Aortic smooth muscle cell (primary cell): ENCODE measurements at places on chromosomes 16 and 17. TPM values are rescaled to one million over a fixed set of nuclear protein-coding genes. Genes with fewer than 3 reads are reported as not detected.

The PIK3R5 gene
- 0.26 TPM in 1 of 2 replicates, not detected in the other for total RNA-seq

The COG8 gene
- total RNA-seq: 27.3 and 28.1 TPM in 2 replicates

The SLC2A4 gene
- total RNA-seq: 0.13 and 0.19 TPM in 2 replicates

The HASPIN gene
- total RNA-seq: 2.7 and 3.8 TPM in 2 replicates

The SLC22A31 gene
- 0.13 and 0.25 TPM in 2 replicates for total RNA-seq

The COL1A1 gene
- 275 and 507 TPM in 2 replicates for total RNA-seq

The MEOX1 gene
- not detected in 2 replicates for total RNA-seq

The GJC1 gene
- 17.8 and 19.0 TPM in 2 replicates for total RNA-seq

The GAS2L2 gene
- not detected in 2 replicates for total RNA-seq

The SLC16A11 gene
- total RNA-seq: not detected in 2 replicates

The CACNG5 gene
- total RNA-seq: not detected in 2 replicates

The VTN gene
- total RNA-seq: 0.12 and 0.53 TPM in 2 replicates

The TNFRSF13B gene
- not detected in 2 replicates for total RNA-seq

The SCGB1C2 gene
- total RNA-seq: not detected in 2 replicates

The ANKFY1 gene
- total RNA-seq: 38.8 and 48.1 TPM in 2 replicates

The CUEDC1 gene
- total RNA-seq: 11.9 and 14.4 TPM in 2 replicates

The WDR59 gene
- 10.7 and 14.1 TPM in 2 replicates for total RNA-seq

The SCPEP1 gene
- 54.6 and 75.9 TPM in 2 replicates for total RNA-seq

The KATNIP gene
- total RNA-seq: 26.4 and 26.7 TPM in 2 replicates

The TMEM220 gene
- total RNA-seq: 3.6 and 5.1 TPM in 2 replicates

The RPRML gene
- total RNA-seq: not detected in 2 replicates

The NHERF2 gene
- total RNA-seq: 98.1 and 182 TPM in 2 replicates

The TBC1D26 gene
- not detected in 2 replicates for total RNA-seq

The MPV17L gene
- 0.44 and 0.53 TPM in 2 replicates for total RNA-seq

The LGALS9 gene
- total RNA-seq: 3.0 and 3.2 TPM in 2 replicates

The KRTAP2-2 gene
- not detected in 2 replicates for total RNA-seq

The WNK4 gene
- 0.06 TPM in 1 of 2 replicates, not detected in the other for total RNA-seq

The GPR179 gene
- under 0.01 TPM in 1 of 2 replicates, not detected in the other for total RNA-seq

The PYY gene
- total RNA-seq: not detected in 2 replicates

The TVP23C gene
- 19.9 and 31.6 TPM in 2 replicates for total RNA-seq

The PRAC2 gene
- total RNA-seq: not detected in 2 replicates

The SEC14L5 gene
- 0.13 and 0.19 TPM in 2 replicates for total RNA-seq

The GDE1 gene
- 66.7 and 67.8 TPM in 2 replicates for total RNA-seq

The GNAO1 gene
- total RNA-seq: not detected in 2 replicates

The KRT33B gene
- total RNA-seq: not detected in 2 replicates

The CHST5 gene
- 0.13 TPM in 1 of 2 replicates, not detected in the other for total RNA-seq

The MYO15A gene
- total RNA-seq: 0.99 and 1.6 TPM in 2 replicates

The STAC2 gene
- not detected in 2 replicates for total RNA-seq

The SLFN14 gene
- not detected in 2 replicates for total RNA-seq

The TP53TG3D gene
- total RNA-seq: 1.3 TPM in 1 of 2 replicates, not detected in the other

The VMO1 gene
- 0.62 and 0.92 TPM in 2 replicates for total RNA-seq

The CTRB1 gene
- not detected in 2 replicates for total RNA-seq

The KRTAP9-8 gene
- total RNA-seq: not detected in 2 replicates

The ABCA8 gene
- total RNA-seq: 106 and 202 TPM in 2 replicates

The SPHK1 gene
- 32.3 and 43.1 TPM in 2 replicates for total RNA-seq

The G6PC1 gene
- total RNA-seq: not detected in 2 replicates

The ZSCAN10 gene
- total RNA-seq: not detected in 2 replicates

The NEK8 gene
- total RNA-seq: 4.4 and 4.7 TPM in 2 replicates
